ENCODE measurements at places on chromosomes 6 and 20.
A peak's percentile ranks its signal among the peaks of the same experiment; 100 is the strongest.

- no peak for DNase-seq
Observed at GRCh38 chr6:131070061-131070460, 7.0 kb upstream of the EPB41L2 start.

DNA sequence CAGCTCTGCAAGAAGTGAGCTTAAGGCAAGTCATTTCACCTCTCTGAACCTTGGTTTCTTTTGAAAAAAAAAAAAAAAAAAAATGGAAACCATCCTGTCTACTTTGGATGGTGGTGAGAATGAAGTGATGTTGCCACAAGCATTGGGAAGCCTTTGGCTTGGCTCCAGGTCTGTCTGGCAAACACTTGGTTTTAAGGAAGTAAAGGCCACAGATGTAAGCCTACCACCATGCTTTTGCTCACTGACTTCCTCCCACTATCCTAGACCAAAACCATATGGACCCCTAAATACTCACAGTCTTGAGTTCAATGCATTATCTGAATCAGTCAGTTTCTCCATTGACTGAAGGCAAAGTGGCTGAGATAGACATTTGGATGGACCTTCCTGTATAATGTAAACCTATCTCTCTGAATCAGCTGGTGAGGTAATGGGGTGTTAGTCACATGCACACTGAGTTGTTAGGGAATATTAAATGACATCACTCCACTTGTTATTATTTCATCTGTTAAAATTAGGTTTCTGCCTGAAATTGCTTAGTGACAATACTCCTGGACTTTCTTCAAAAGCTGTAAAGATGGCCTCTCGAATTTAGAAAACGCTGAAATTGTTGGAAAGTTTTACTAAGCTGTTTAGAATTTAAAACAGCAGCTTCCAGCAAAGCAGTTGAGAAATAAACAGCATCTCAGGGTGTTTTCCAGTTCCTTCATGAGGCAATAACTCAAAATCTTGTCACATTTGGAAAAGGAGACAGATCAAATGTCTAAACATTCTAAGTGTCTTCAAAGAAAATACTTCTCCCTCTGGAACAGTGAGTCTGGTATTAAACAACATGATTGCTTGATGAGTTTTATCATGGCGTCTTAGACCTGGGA lies 833.5 kb downstream of the DHX35 start:
- DNase-seq: peak; percentile 84

- peak; percentile 12 for DNase-seq
Observed at GRCh38 chr6:121851056-121851455, 415.6 kb downstream of the GJA1 start.

- DNase-seq: peak; percentile 23
Observed at GRCh38 chr20:5056801-5057599, 55.7 kb upstream of the SLC23A2 start.

DNA sequence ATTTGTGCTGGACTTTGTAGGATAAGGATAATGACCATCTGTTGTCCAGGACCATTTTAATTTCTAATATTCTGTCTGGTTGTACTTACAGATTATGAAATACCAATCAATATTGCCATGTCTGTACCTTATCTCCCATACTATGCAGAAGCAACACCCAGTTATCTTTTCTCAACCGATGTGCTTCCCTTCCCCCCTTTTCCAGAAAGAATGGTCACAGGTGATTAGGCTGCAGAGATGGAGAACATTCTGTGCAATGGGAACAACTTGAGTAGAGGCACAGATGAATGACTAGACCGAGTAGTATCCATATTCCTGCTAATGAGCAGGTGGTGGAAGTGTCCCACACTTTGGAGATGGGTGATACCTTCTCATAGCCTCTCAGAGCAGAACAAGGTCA lies 10.5 kb downstream of the RALY start:
- DNase-seq: no peak

DNA sequence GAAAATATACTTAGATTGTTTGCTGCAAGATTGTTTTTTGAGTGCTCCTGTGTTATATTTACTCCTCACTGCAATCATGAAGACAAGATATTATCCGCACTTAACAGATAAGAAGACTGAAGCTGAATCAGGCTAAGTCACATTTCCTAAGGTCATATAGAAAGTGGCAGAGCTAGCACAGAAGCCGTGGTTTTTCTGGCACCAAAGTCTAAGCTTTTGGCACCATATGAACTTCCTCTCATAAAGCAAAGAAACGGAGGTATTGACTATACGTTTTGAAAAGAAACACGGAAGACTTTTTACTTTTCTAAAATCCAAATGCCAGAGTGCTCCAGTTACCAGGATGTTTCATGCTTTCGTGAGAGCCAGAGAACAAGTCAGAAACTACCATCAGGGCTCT lies 9.3 kb upstream of the DTD1 start:
- DNase-seq: no peak

All from fibroblast of gingiva (primary cell).